NCI-H2081 treated with DMSO at 0.1 percent for 48 hours (cell line): ENCODE measurements at places on chromosomes 12 and 14.

- DNase-seq: no peak
Observed at GRCh38 chr12:41497409-41497808, 309.3 kb downstream of the PDZRN4 start.

DNA sequence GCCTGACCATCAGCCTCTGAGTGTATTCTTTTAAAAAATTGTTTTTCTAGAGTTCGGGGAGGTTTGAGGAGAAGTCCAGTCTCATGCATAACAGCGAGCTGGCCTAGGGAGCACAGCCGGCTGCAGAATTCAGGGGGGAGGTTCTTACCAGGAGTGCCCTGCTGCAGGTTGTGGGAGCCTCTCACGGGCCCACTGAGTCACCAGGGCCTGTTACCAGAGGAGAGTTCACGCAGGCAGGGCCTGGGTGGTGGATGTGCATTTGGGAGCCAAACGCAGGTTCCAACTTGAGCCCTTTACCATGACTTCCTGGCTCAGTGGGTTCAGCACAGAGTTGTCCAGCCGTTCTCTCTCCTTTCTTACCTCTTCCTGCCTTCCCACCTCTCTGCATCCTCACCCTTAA is 14.4 kb downstream of the CD9 start:
- DNase-seq: no peak

DNA sequence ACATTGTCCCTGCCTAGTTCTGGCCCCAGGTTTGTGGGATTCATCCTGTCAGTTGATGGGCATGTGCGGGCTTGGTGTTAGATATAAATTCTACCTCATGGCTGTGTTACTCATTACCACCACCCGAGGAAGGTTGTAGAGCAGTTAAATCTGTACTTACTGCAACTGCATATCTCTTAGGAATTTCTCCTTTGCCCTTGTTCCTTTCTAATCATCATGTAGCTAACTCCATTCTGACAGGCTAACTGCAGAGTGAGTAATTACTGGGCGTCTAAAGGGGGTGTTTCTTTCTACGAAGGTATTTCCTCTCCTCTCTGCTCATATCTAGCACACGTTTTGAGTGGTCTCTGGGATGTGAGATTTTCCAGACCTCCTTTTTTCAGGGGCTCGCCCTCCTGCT is 1076.7 kb downstream of the TMTC2 start:
- no peak for DNase-seq

DNA sequence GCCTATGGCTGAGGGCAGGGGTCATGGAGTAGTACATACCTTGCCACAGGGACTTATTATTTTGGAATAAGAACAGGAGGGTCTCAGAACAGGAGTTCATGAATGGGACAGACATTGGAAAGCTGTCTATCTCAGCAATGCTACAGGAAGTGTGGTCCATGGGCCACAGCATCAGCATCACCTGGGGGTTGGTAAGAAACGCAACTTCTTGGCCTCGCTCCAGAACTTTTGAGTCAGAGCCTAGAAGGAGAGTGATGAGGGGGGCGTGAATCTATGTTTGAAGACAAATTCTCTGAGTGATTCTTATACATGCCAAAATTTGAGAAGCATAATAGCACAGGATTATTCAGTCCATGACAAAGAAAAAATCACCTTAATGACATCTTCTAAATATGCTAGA is 156.6 kb downstream of the RPAP3 start:
- DNase-seq: no peak

- DNase-seq: no peak
Observed at GRCh38 chr12:98594050-98594835, 757 bp downstream of the SLC25A3 start.

DNA sequence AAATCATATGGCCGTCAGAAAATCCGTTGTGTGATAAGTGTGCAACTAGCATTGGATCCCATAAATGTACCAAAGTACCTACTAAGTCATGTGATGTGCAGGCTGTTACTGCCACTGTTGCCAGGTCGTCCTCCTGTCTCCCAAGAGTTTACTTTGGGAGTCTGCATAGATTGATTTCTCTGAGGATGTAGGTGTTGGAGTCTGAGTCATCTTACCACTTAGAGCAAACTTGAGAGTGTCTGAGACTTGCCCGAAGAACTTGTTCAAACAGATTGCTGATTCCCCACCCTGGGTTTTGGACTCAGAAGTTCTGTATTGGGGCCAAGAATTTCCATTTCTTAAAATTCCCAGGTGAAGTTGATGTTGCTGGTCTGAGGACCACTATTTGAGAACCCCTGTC is 11.4 kb downstream of the TMX1 start:
- no peak for DNase-seq

DNA sequence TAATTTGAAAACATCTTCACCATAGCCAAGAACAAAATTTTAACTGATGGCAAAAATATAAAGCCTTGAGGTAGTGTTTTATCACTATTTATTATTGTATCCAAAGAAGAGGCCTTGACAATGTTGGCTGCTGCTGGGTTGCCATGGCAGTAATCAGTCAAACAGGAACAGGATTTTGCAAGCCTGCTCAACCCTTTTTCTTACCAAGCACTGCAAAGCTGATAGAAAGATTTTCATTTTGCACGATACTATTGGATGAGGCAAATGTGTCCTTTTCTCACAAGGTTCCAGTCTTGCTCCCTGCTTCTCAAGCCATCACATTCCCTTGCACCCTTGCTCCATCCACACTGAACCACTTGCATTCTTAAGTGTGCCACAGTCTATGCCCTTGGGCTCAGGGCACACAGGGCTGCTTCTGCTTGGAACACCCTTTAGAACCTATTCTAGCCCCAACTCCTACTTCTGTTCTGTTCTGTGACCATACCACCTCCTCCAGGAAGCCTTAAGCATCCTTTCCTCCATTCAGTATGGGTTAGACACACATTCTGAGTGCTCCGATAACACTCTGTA is 76.5 kb upstream of the AMIGO2 start:
- DNase-seq: no peak

- no peak for DNase-seq
Observed at GRCh38 chr12:94707892-94708291, 57.5 kb upstream of the TMCC3 start.

- no peak for DNase-seq
Observed at GRCh38 chr14:65413739-65414045, 1.2 kb downstream of the FUT8 start.

- DNase-seq: no peak
Observed at GRCh38 chr12:115598871-115599811, 678.4 kb downstream of the MED13L start.

DNA sequence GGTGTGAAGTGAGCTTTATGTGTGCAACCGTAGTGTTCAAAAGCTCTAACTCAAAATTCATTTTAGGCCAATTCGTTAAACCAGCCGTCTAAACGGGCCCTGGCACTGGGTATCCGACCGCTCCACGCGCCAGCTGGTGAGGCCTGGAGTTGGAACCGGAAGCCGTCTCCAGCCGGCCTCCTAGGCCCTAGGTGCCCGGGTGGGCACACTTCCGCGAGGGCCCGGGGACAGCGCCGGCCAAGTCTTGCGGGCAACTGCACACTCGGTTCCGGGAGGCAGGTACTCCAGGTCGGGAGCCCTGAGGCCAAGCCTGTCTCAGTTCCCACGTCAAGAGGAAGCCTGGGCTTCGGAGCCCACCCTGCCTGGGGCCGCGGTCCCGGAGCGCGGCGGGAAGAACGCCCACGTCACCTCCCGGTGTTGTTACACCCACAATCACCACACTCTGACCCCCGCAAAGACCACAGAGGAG is 16.2 kb downstream of the OTX2 start:
- DNase-seq: no peak

GRCh38 chr12:96294831-96295230 is 100.7 kb downstream of the ELK3 start:
- DNase-seq: no peak

GRCh38 chr14:95697764-95698163 is 11.5 kb downstream of the TCL1B start:
- DNase-seq: no peak

DNA sequence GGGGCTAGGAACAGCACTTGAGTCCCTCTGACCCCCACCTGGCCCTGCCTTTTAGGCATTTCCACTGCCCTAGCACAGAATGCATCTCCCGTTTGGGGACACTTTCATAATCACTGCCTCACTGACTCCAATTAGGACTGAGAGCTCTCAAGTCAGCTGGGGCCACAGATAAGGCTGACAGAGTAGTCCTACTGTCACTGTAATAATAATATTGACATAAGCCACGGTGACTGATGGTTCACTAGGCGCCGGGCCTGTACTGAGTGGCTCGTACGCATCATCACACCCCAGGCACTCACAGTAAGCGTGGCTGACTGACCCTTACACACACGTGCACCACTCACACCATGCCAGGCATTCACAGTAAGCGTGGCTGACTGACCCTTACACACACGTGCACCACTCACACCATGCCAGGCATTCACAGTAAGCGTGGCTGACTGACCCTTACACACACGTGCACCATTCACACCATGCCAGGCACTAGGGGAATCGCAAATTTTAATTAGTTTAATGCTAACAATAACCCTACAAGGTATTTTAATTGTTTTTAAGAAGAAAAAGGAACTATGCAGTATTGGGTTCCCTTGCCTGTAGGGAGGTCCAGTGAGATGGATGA is 87.7 kb downstream of the CHGA start:
- DNase-seq: no peak

DNA sequence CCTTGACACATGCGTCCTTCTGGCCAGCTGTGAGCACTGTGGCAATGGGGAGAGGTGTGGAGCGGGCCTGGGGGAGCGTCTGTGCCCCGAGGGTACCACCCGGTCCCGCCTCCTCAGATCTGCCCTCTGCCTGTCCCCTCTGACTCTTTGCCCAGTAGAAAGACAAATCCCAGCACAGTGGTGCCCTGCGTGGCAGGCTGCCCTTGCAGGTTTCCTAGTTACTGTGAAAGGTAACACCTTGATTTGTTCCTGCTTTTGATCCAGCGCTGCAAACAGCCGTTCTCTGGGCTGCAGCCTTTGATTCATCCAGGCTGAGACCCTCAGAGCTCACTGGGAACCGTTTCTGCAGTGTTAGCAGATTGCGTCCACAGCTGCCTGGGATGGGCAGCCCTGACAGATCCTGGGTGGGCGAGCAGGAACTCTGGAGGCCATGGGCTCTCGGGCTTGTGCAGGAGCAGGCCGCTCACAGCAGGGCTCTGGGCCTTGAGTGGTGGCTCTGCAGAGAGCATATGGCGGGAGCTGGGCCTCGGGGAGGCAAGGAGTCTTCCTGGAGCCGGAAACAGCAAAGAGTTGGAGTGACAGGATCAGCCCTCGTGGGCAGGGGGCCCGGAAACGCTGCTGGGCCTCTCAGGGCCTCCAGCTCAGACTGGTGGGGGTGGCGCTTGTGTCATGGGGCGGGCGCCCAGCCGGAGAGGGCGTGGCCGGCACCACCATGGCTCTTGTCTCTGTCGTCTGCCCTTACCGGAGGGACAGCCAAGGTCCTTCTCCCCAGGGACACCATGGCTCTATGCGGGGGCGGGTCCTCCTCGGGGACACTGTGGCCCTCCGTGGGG is 16.6 kb downstream of the FBRSL1 start:
- no peak for DNase-seq

GRCh38 chr12:49340971-49341776 is 4.2 kb upstream of the C1QL4 start:
- DNase-seq: no peak

GRCh38 chr12:76945867-76946266 is 67.0 kb upstream of the CSRP2 start:
- no peak for DNase-seq

- no peak for DNase-seq
Observed at GRCh38 chr14:97854918-97855317, 1057.7 kb downstream of the VRK1 start.

DNA sequence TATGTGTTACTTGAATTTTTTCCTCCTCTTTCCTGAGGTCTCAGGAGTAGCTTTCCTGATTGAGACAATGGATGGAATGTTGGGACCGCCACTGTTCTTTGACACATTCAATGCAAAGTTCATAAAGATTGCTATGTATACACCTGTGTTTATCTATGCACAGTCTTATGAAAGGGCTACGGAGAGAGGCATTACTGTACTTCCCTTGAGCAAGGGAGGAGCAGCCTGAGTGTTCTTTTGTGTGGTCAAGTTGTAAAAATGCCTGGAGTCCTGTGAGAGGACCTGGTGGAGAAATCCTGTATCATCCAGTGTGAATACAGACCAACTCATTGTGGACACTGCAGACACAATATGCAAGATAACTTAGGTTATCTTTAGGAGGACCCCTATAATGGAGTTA is 1.2 kb downstream of the SRGAP1 start:
- DNase-seq: no peak

- no peak for DNase-seq
Observed at GRCh38 chr12:95416111-95416636, 57.8 kb upstream of the METAP2 start.

DNA sequence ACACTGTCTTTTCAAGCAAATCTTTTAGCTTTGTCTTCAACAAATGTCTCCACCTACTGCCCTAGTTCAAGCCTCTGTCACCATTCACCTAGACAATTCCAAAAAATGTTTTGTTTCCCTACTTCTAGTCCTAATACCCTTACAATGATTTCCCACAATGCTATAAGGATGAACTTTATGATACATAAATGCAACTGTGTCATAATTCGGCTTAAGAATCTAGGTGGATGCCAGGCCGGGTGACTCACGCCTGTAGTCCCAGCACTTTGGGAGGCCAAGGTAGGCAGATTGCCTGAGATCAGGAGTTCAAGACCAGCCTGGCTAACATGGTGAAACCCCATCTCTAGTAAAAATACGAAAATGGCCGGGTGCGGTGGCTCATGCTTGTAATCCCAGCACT is 20.7 kb upstream of the CREBL2 start:
- DNase-seq: no peak

- no peak for DNase-seq
Observed at GRCh38 chr12:94244165-94245133, 96.1 kb downstream of the PLXNC1 start.

DNA sequence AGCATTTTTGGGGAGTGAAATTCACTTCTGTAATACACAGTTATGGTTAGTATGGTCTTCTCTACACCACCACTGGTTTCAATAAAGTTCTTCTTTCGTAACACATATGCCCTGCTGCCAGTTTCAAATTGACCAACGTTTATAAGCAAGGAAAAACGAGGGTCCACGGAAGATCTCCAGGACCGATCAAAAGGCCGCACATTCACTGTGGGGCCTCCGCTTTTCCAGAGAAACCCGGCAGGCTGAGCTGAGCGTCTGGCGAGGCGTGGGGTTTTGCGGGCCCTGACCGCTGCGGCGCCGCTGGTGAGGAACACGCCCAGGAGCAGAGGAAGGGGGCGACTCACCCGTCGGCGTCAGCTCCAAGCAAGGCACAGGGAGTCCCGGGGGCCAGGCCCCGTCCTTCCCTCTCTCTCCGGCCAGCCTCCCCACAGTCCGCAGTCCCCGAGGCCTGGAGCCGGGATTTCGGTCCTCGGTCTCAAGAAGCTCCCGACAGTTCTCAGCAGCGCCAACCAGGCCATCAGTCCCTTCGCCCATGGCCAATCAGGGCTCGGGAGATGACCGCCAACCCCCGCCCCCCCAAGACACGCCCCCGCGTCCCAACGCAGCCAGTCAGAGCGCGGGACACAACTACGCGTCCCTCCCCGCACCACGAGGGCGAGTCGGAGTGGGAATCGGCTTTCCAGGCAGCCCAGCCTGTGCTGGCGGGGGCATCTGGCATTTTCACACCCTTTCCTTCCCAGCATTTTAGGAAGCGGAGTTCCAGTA is at the start of gene MTERF2:
Gene MTERF2, minus strand, starts transcription at position 522 of the 765 bp plus-strand sequence. CDS start 8,432 bp downstream, outside the sequence.
- DNase-seq: peak; percentile 56
